ENCODE measurements at places on chromosomes 6 and 20. TPM values are rescaled to one million over a fixed set of nuclear protein-coding genes. Genes with fewer than 3 reads are reported as not detected.

Gene BPIFA1
- polyA plus RNA-seq = not detected

Gene BEND6
- polyA plus RNA-seq = 6.3 TPM

Gene OR2H2
- 0.25 TPM for polyA plus RNA-seq

Gene SLC25A27
- 26.9 TPM for polyA plus RNA-seq

Gene KIFC1
- polyA plus RNA-seq = 46.3 TPM

Gene TSPO2
- 0.65 TPM for polyA plus RNA-seq

Gene PTCRA
- polyA plus RNA-seq = 0.27 TPM

Gene JARID2
- 26.5 TPM for polyA plus RNA-seq

Gene HMGCLL1
- 3.2 TPM for polyA plus RNA-seq

Gene HNF4A
- polyA plus RNA-seq = 60.8 TPM

DNA sequence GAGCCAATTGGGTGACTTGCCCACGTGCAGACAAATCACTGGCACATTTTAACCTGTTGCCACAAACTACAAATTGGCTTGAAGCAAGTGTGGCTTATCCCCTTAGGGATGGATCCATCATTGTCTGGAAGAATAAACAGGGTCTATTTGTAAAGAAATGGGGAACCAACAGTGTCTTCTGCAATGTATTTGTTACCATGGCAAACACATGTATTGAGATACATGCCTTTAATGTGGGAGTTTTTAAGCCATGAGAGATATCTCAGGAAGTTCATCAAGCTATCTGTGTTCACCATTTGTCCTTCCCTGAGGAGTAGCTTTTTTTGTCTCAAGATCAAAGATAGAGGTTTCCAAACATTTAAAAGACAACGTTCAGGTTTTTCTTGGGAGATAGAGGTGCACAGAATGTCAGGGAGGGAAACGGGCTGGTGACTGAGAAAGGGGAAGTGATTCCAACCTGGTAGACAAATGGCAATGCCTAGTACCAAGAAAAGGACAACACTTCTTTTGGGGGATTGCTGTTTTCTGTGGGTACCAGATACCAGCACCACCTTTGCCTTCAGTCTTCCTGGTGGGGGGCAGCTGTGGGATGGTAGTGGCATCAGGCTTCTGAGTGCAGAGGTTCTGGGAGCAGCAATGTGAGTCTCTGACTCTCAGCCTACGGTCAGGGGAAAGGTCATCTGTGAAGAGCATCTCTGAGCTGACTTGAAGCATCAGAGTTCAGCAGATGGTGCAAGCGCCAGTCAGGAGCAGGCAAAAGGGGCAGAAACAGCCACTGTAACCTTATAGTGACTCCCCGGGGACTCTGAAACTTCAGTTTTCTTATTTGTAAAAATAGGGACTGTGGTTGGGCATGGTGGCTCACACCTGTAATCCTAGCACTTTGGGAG lies 20.1 kb upstream of the BCAS1 start:
- no peak for DNase-seq

GRCh38 chr6:144590532-144590931 lies 305.4 kb downstream of the UTRN start:
- no peak for DNase-seq

- peak; percentile 65 for DNase-seq
Observed at GRCh38 chr6:158869826-158870648, 50.9 kb upstream of the EZR start.

DNA sequence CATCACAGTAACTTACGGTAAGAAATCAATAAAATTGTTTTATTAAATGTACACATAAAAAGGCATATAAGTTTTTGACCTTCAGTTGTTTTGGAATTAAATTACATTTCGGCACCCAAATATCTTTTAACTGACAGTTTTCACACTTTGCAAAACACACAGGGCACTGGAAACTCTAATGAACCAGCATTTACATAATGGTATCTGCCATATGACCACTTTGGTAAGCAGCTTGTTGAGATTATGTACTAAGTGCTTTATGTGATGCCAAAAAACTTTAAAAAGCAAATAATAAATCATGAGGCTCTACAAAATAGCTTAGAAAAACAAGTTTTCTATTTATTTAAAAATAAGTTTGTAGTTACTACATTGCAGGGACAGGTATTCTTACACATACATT lies 68.2 kb downstream of the IRAK1BP1 start:
- DNase-seq = no peak

- no peak for DNase-seq
Observed at GRCh38 chr6:111177131-111177530, 89.8 kb downstream of the SLC16A10 start.

DNA sequence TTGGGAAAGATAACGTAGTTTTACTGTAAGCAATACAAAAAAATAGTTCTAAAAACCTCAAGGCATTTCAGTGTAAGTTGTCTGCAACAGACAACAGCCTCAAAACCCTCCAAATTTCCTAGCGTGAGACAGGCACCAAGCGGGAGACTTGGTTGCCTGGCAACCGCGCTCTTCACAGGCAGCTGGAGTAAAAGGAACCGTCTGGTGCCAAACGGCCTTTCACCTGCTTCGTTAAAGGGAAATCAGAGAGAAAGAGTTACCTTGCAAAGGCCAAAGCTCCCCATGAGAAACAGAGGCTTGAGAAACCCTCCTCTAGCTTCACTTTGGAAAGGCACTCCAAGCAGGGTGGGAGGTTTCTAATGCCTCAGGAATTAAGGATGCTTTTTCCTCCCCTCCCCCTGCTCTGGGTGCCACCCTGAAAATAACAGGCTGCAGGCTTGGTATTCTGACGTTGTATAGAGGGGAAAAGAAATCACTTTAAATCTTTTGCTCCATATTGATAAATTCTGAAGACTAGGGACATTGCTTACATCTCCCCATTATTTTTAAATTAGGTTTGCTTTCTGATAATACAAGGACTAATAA lies 129.7 kb upstream of the UFL1 start:
- no peak for DNase-seq

- DNase-seq = no peak
Observed at GRCh38 chr6:24332317-24332716, 25.5 kb downstream of the DCDC2 start.

- DNase-seq = no peak
Observed at GRCh38 chr6:79385893-79386292, 151.3 kb downstream of the LCA5 start.

GRCh38 chr20:36391955-36392354 lies 85.8 kb downstream of the DLGAP4 start:
- no peak for DNase-seq

DNA sequence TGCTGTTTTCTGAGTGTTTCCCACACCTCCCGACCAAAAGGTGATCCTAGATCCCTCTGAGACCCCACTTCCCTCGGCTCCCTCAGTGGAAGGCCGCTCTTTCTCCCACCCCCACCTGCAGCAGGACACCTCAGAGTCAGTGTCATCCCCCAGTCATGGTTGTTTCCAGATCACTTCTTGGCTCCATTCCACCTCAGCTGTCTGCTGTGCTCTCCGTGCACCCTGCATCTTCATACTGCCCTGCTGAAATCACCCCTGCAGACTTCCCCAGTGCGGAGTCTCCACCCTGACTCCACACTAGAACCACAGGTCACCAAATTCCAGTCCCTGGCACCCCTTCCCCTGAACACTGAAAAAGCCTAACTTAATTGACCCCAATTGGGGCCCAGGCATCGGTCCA lies 255.1 kb upstream of the CDYL start:
- DNase-seq = no peak

DNA sequence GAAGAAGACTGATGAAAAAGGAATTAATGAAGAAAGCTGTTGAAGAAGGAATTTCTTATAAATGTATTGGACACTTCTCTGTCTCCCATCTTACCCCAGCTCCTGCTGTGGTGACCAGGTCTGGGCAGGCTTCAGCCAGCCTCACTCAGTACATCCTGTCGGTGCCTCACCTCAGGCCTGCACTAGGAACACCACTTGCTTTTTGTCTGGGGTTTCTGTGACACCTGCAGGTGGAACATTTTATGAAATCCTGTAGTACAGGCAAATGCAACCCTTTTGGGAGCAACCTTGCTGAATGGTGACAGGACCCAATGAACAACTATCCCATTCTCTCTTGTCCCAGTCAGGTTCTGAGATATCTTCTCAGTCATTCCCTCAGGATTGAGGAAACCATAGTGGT lies 129.7 kb downstream of the PRDM13 start:
- no peak for DNase-seq

GRCh38 chr6:143744551-143745165 lies 66.9 kb downstream of the PHACTR2 start:
- no peak for DNase-seq

GRCh38 chr6:4344317-4344899 lies 209.0 kb upstream of the ECI2 start:
- DNase-seq = no peak

DNA sequence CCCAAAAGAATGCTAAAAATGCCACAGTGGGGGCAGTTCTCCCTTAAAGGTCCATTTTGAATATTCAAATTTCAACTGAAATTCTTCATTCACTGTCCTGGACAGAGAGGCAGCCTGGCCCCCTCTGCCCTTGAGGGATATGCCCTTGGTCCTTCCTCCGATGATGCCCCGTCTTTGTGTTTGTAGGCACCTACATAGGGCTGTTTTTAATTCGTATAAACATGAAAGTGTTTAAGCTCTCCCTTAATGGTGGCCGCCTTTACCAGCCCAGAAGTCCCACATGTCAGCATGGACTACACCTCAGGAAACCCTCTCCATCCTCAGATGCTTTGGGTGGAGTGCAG lies 70.2 kb downstream of the SSR1 start:
- no peak for DNase-seq

- no peak for DNase-seq
Observed at GRCh38 chr6:138806889-138807288, 11.0 kb downstream of the ECT2L start.

DNA sequence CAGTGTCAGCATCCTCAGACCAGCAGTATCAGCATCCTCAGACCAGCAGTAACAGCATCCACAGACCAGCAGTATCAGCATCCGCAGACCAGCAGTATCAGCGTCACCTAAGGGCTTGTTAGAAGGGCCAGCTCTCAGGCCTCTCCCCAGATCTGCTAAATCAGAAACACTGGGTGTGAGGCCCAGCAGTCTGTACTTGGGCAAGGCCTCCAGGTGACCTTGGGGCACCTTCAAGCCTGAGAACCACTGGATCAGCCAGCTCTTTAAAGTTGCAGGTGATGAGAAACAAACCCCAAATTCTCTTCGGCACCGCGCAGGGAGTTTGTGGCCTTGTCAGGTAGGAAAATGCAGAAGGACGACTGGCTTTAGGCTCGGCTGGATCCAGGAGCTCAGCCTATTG lies 290.5 kb upstream of the CDH4 start:
- no peak for DNase-seq

- DNase-seq = no peak
Observed at GRCh38 chr20:35311409-35311808, 19.2 kb upstream of the FAM83C start.

DNA sequence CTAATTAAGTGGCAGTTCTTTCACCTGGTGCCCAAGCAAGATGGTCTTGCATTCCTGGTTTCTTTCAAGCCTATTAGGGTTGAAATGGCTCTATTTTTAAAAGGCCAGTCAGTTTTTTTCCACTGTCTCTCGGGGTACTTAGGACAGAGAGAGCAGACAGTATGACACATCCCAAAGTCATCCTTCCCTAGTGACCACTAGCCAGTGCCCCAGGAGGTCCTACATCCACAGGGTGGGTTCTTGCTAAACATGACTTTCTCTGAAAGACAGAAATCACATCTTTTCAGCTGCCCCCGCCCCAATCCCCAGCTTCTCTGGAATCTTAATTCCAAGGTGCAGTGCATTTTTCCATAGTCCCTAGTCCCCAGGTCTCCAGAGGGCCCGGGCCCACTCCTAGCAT lies 192.4 kb downstream of the SLC24A3 start:
- DNase-seq = no peak

Measured in left renal cortex interstitium (tissue), 4 donors.